ENCODE measurements at places on chromosomes 11 and 22. TPM values are rescaled to one million over a fixed set of nuclear protein-coding genes. Genes with fewer than 3 reads are reported as not detected.

The OR51E2 gene
- total RNA-seq, result not detected

The PRRG4 gene
- total RNA-seq, result not detected

DNA sequence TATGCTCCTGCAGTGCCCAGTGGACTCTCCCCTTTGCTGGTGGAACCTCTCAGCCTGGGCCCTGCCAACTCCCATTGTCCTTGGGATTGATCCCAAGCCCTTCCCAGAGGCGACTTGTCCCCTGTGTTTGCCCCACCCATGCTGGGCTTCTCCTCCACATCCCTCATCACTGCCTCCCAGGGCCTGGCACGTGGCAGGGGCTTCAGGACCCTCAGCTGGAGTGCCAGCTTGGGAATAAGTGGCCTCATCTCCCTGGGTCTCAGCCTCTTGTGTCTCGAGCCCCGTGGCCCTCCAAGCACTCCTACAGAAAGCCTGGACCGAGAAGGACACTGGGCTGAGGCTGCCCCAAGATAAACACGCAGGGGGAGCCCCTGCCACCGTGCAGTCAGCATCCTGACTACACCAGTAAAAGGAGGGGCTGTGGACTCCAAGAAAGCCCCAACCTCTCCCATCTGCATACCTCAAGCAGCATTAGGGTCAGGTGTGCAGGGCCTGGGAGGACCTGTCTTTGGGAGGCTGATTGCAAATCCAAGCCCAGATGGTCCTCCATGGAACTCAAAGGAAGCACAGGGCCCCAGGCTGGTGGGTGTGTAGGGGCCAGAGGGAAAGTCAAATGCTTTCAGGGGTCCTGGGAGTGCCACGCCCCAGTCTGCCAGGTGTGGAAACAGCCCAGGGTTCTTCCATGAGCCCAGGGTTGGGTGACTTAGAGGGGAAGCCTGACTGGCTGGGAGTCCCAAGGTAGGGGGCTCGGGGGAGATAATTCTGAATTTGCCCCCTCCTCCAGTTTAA lies 9.5 kb upstream of the GNAZ start:
- H3K36me3 ChIP-seq, result no peaks in the 10 kb centered on the region
- no peak for DNase-seq
- no peaks in the 10 kb centered on the region for H3K4me1 ChIP-seq
- H3K27ac ChIP-seq, result no peak overlapping the region
- H3K4me3 ChIP-seq, result no peak overlapping the region

DNA sequence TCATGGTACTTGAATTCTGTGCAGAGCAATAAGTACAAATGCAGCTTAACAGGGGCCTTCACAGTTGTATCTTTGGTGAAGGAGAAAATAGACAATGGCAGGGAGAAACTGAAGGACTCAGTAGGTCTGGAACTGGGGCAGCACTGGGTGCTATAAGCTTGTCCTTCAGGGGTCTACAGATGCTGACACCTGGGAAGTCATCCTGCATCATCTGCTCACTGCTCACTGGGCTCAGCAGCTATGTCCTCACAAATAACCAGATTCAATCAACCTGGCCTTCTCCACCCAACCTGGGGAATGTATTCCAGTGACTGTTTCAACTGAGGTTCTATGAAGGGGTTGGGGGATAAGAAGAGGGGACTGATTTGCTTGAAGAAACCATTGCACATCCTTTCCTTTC lies 117.0 kb downstream of the ZNF280B start:
- no peaks in the 10 kb centered on the region for H3K4me1 ChIP-seq
- no peak overlapping the region for H3K27ac ChIP-seq
- H3K36me3 ChIP-seq, result no peaks in the 10 kb centered on the region
- DNase-seq, result no peak

DNA sequence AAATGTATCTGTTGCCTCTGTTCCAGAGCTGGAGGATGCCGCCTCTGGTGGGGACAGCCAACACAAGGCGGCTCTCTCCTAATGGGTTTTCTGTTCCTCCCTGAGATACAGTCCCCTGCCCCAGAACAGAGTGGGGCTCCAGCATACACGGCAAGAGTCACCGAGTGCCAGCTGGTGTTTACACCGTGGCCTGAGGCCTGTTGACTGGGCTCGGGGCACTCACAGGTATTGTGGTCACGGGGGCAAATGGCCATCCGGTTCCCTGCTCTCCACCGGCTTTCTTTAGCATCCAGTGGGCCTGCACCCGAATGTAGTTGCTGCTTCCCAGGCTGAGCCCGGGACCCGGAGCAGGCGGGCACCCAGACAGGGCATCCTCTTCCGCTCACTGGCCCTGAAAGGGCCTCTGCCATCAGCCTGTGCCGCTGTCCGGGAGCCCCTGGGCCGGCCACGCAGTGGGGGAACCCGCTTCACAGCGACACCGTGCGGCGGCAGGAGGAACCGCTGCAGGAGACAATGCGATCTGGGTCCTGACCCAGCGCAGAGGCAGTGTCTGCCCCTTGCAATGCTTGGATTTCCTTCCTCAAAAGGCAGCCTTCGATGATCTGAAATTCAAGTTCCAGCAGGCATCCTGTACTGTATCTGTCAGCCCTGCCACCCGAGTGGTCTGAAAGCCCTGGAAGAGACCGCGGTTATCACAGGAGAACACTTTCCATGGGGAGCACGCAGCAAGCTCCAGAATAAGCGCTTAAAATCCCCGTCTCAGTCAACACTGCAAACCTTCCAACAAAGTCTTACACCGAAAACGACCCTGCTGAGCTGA lies 859 bp upstream of the KRTAP5-5 start:
- no peaks in the 10 kb centered on the region for H3K36me3 ChIP-seq
- DNase-seq, result peak; percentile 60
- H3K27ac ChIP-seq, result no peak overlapping the region
- no peak overlapping the region for H3K4me3 ChIP-seq
- peaks cover 12% of the 10 kb centered on the region for H3K27me3 ChIP-seq

GRCh38 chr11:128843198-128843785 lies 23.8 kb downstream of the KCNJ1 start:
- no peaks in the 10 kb centered on the region for H3K27me3 ChIP-seq
- H3K36me3 ChIP-seq, result no peaks in the 10 kb centered on the region
- peaks cover 52% of the 10 kb centered on the region for H3K4me1 ChIP-seq
- no peak overlapping the region for H3K27ac ChIP-seq

DNA sequence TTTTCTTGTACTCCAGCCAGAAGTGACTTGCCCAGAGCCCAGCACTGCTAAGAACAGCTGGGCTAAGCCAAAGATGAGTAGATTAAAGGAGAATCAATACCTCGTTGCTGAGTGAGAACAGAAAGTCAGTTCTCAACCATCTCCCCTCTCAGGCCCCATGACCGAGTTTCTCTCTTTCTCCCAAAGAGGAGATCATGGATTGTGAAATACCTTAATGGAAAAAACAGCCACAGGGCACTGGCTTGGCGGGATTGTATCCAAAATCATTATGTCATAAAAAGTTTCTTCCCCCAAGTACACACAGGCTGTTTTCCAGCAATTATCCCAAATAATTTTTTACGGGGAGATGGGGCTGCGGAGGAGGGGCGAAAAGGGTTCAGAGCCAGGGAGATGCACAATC lies 111.8 kb upstream of the TMEM45B start:
- H3K36me3 ChIP-seq, result no peaks in the 10 kb centered on the region
- no peaks in the 10 kb centered on the region for H3K4me1 ChIP-seq
- no peak overlapping the region for H3K27ac ChIP-seq
- H3K27me3 ChIP-seq, result no peaks in the 10 kb centered on the region

GRCh38 chr11:12330485-12331231 lies 46.7 kb upstream of the PARVA start:
- no peaks in the 10 kb centered on the region for H3K27me3 ChIP-seq
- no peak overlapping the region for H3K4me3 ChIP-seq
- no peak overlapping the region for H3K27ac ChIP-seq
- DNase-seq, result no peak
- no peaks in the 10 kb centered on the region for H3K36me3 ChIP-seq
- peaks cover 4% of the 10 kb centered on the region for H3K4me1 ChIP-seq

- no peak for DNase-seq
- H3K27me3 ChIP-seq, result no peaks in the 10 kb centered on the region
- H3K36me3 ChIP-seq, result no peaks in the 10 kb centered on the region
- no peak overlapping the region for H3K27ac ChIP-seq
- no peaks in the 10 kb centered on the region for H3K4me1 ChIP-seq
- H3K4me3 ChIP-seq, result no peak overlapping the region
These were observed 1920.0 kb upstream of the RAG2 start for GRCh38 chr11:38517991-38518390.

DNA sequence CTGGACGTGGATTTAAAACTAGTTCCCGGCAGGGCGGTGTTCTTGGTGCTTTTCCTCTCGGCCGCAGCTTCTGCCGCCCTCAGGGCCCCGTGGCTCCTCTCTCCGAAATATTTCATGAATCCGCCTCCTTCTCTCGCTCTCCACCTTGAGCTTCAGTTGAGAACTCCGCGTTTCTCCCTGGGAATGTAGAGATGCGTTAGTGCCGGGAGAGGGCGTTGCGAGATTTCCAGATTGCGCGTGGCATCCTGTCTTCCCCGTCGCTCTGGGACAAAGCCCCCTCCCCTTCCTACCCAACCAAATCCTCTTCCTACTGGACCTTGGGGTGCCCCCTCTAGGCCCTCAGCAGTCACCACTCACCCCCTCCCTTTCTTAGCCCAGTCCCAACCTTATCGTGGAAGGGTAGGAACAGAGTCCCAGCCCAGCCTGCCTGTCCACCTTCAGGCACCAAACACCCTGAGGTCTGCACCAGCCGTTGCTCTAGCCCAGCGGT lies 15.5 kb upstream of the RAC2 start:
- H3K4me3 ChIP-seq, result no peak overlapping the region
- no peak overlapping the region for H3K27ac ChIP-seq
- no peaks in the 10 kb centered on the region for H3K27me3 ChIP-seq

DNA sequence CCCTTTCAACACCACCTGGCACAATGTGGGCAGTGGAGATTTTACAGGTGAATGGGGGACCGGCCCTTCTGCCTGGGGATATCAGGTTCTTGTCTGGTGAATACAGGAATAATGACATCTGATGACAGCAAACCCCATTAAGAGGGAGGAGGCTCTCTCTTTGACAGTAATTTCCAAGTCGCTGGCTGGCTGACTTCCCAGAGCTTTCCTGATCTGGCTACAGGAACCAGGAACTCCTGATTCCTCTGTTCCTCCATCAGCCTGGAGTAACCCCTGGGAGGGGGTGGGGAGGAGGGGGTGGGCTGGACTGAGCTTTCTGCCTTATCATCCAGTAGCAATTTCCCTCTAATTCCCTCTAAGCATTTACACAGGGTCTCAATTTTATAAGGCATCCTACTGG lies 3.7 kb upstream of the MIEF1 start:
- H3K36me3 ChIP-seq, result no peaks in the 10 kb centered on the region
- H3K27me3 ChIP-seq, result no peaks in the 10 kb centered on the region
- no peak for DNase-seq
- peaks cover 28% of the 10 kb centered on the region for H3K4me1 ChIP-seq
- no peak overlapping the region for H3K27ac ChIP-seq

DNA sequence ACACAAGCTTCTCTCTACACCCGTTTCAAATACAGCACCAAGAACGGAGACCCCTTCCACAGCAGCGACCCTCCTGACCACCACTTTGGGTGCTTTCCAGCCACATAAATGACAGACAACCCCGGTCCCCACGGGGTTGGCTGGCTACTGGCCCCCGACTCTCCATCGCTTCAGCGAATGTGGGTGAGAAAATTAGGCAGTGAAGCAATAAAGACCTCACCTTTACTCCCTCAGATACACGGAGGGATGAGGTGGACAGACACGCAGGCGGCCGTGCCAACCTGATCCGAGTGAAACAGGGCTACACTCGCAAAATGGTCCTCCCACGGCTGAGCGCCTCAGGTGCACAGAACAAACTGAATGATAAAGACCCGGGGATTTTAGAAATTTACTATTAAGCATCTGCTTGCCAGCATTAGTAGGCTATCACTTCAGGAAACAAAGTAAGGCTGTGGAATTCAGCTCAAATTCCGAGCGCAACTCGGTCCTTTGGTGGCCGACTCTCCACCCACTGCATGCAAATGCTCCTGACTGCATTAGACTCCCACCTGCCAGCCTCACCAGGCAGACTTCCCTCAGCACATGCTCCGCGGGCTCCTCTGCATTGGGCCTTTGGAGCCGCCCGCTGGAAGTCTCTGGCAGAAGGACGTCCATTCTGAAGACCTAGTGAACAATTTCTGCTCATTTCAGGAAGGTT lies 12.8 kb upstream of the EFCAB6 start:
- no peak overlapping the region for H3K4me3 ChIP-seq
- H3K27ac ChIP-seq, result no peak overlapping the region
- no peaks in the 10 kb centered on the region for H3K4me1 ChIP-seq
- peaks cover 8% of the 10 kb centered on the region for H3K27me3 ChIP-seq
- no peak for DNase-seq
- H3K36me3 ChIP-seq, result no peaks in the 10 kb centered on the region

GRCh38 chr22:48740731-48741405 lies 1086.8 kb downstream of the BRD1 start:
- no peaks in the 10 kb centered on the region for H3K4me1 ChIP-seq
- no peaks in the 10 kb centered on the region for H3K36me3 ChIP-seq
- H3K27ac ChIP-seq, result no peak overlapping the region
- H3K27me3 ChIP-seq, result no peaks in the 10 kb centered on the region

DNA sequence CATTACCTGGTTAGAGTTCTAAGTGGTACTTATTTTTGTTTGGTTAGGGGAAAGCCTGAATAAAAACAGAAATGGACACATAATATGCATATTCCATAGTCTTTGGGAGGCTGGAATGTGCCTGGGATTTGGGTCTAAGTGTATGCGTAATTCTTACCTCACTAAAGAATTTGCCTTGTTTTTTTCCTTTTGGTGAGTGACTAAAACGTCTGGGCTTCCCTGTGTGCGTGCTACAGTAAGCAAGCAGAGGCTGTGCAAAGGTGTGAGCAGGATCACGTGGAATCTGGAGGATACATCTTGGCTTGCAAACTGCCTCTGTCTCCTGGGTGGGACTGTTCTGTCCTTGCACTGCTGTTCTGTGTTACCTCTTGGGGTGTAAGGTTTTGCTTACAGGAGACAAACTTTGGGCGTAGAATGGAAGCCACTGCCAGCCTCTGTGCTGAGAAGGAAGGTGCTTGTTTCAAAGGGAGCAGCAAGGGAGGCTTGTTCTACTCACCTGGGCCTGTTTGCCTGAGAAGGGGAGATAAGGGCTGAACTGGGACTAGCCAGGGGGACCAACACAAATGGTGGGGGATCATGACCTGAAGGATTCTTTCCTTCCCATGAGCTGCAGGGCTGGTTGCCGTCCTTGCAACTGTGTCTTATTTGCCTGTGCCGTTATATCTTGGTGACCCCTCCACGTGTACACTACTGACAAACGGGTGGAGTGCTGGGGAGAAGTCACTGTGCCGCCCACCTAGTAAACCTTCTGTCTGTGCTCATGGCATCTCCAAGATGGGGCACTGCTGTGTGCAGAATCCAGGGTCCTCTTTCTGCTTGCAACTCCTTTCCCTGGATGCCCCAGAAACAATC lies 4.5 kb downstream of the NEAT1 start:
- H3K36me3 ChIP-seq, result peaks cover 21% of the 10 kb centered on the region
- peaks cover 50% of the 10 kb centered on the region for H3K4me1 ChIP-seq
- peak overlapping the region; percentile 86 for H3K4me3 ChIP-seq
- DNase-seq, result peak; percentile 45
- H3K27ac ChIP-seq, result peak overlapping the region; percentile 99

- no peak overlapping the region for H3K4me3 ChIP-seq
- no peak overlapping the region for H3K27ac ChIP-seq
- H3K36me3 ChIP-seq, result no peaks in the 10 kb centered on the region
- no peak for DNase-seq
These were observed 5.1 kb upstream of the OR52R1 start for GRCh38 chr11:4809246-4809645.

DNA sequence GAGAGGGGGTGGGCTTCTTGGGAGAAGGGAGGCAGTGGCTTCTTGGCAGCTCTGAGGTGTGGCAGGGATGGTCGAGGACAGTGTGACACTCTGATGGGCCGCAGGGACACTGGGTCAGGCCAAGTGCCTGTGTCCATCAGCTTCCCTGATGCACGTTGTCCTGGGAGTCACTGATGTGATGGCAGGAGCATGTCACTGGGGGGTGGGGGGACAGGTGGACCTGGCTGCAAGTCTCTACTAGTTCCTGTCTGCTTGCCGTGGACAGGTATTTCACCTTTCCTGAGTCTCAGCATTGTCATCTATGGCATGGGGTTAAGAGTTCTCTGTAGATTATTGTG lies 592.9 kb downstream of the TBC1D22A start:
- H3K4me1 ChIP-seq, result no peaks in the 10 kb centered on the region
- no peak overlapping the region for H3K4me3 ChIP-seq
- H3K36me3 ChIP-seq, result no peaks in the 10 kb centered on the region
- peaks cover 3% of the 10 kb centered on the region for H3K27me3 ChIP-seq

Measured in CD4-positive, alpha-beta T cell (primary cell).